Stimulated activated CD4-positive, alpha-beta T cell treated with anti-CD3 and anti-CD28 coated beads, Interleukin-1b, Interleukin-23, amount 100 ng/mL, for 24 hours (primary cell): ENCODE measurements at places on chromosomes 5 and 9.

- DNase-seq = no peak
Observed at GRCh38 chr9:117882171-117882570, 178.0 kb downstream of the TLR4 start.

GRCh38 chr9:113479174-113479621, 15.7 kb downstream of the RGS3 start:
- no peak for DNase-seq

GRCh38 chr9:121833061-121833460, 181.6 kb downstream of the DAB2IP start:
- no peak for DNase-seq

GRCh38 chr5:20266066-20266465, 278.1 kb upstream of the CDH18 start:
- DNase-seq = no peak

GRCh38 chr9:88635151-88635550, 100.2 kb downstream of the NXNL2 start:
- no peak for DNase-seq

DNA sequence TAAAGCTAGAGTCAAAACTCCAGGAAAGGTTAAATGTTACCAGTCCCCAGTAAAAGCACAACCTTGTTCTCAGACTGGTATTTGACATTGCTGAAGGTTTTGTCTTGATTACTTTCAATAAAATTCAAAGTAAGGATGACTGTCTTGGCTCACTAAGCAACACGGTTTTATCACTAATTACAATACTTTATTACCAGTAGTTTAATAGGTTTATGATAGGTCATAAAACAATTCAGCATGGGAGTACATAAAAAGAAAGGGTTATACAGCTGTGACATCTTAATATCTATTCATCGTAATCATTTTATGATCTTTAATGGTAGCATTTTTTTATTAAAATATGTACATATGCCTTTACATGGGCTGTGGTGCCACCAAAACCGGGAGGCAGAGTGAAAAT, 370.7 kb upstream of the IRX2 start:
- no peak for DNase-seq

DNA sequence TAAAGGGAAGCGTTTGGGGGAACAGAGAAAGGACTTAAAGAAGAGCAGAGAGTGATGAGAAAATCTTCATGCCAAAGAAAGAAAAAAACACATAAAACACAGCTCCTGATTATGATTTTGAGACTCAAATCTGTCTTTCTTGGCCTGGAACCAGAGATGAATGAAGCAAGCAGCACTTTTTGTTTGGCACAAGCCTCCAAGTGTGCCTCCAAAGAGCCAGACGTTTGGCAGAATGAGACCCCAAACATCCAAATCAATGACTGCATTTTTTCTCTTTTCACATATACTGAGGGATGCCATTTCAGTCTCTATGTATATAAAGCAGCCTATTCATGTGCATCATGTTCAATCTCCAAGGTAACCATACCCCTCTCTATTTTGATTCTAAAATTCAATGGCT, 424.2 kb downstream of the TUSC1 start:
- DNase-seq = no peak

GRCh38 chr9:27524236-27524635, at the start of gene IFNK:
TSS of gene IFNK (plus strand) at chr9:27524290. CDS start at chr9:27524337, 47 bp downstream.
- DNase-seq = no peak

DNA sequence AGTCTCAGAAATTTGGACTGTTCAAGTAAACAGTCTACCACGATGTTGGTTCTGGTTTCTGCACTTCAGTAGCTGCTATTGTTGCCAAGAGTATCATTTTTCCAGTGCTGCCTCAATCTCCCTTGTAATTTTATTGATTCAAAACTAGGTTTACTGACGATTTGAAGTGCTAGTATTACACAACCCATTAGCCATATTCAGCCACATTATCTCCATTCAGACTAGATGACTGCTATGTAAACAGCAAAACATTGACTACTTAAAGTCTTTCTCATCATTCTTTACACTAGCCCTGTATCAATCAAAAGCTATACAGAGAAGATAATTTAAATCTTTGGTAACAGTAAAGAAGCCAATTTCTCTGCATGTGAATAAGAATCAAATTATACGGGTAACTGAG, 102.0 kb upstream of the TSLP start:
- DNase-seq = no peak

DNA sequence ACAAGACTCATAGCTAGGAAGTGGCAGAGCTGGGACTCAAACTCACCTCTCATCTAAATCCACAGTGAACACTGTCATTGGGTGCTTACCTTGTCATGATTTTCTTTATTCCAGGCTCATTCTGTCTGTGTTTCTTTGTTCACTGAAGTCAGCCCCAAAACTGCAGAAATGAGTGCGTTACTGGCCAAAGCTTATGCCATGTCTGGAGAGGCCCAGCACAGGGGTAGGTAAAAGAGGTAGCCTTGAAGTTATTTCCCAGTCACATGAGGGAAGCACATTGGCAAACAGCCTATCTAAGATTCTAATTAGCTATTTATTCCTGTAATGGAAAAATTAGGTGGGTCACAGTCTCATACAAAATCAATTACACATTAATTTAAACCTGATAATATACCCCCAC, 29.8 kb downstream of the TTC23L start:
- DNase-seq = no peak

DNA sequence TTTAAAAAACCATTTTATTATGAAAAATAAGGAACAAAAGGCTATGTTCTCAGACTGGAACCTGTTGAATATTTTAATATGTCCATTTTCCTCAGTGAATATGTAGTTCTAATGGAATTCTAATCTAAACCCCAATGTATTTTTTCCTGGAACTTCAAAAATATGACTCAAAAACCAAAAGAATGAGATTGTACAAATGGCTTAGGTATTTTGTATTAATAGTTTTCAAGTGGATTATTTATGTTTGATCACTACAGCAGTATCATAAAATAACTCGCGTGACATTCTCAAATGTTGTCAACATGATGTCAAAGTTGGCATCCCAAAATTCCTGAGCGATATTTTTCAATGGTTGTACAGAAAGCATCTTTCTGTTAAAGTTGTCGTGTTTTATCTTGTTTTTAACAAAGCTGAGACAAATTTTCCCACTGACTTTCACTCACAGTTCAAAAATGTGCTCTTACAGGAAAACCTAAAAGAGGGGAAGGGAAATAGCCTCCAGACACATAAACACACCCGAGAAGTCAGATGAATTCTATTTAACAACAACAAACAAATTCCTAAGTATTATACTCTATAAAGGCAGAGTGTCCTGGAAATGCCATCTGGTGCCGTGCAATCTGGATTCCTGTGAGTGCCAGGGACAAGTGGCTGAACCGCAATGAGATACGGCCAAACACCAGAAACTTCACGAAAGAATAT, 68.1 kb upstream of the TAS2R1 start:
- no peak for DNase-seq

DNA sequence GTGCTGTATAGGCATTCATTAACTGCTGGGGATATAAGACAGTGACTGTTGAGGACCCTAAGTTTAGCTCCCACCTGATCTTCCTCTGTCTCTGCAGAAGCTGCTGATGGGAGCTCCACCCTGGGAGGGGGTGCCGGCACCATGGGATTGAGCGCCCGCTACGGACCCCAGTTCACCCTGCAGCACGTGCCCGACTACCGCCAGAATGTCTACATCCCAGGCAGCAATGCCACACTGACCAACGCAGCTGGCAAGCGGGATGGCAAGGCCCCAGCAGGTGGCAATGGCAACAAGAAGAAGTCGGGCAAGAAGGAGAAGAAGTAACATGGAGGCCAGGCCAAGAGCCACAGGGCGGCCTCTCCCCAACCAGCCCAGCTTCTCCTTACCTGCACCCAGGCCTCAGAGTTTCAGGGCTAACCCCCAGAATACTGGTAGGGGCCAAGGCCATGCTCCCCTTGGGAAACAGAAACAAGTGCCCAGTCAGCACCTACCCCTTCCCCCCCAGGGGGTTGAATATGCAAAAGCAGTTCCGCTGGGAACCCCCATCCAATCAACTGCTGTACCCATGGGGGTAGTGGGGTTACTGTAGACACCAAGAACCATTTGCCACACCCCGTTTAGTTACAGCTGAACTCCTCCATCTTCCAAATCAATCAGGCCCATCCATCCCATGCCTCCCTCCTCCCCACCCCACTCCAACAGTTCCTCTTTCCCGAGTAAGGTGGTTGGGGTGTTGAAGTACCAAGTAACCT, 22.1 kb downstream of the PCDHGC5 start:
- no peak for DNase-seq

- no peak for DNase-seq
Observed at GRCh38 chr5:850511-851006, at the start of gene ZDHHC11. TSS of gene ZDHHC11 (minus strand) at chr5:850986. CDS start at chr5:850602, 384 bp downstream.

GRCh38 chr5:59790776-59791475, 102.6 kb downstream of the PDE4D start:
- DNase-seq = no peak

DNA sequence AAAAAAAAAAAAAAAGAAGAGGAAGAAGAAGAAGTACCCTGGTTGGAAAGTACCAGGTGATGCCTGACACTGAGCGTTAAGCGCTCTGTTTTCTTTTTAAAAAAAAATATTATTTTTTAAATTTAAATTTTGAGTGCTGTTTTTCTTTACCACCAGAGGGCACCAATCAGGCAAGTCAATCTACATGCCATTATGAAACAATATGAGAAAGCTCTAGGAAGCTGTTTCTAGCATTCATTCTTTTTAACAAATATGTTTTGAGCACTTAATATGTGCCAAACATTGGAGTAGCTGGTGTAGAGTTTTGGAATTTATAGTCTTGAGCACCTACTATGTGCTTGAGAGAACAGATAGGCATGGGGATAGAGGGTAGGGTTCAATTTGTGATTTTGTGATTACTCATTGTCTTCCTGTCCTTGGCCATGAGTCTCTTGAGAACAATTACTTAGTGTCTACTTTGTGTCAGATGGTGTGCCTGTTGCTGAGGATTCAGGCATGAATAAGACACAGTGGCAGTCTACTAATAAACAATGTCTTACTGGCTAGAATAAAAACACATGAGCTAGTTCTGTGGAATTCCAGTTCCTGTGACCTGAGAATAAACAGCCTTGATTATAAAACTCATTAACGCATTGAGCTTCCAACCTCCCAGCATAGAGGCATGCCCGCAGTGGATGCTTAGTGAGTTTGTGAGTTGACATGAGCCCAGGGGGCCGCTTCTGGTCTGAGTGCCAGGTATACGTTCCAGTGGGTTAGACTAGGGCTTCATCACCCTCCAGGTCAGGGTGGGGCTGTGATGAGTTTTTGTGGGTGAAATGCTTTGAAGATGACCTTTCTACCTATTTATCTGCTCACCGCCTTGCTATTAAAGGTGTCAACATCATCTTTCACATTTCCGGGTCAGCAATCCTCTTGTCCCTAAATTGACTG, 3.0 kb upstream of the UBE2R2 start:
- no peak for DNase-seq

GRCh38 chr9:68802525-68803015, 97.5 kb downstream of the PIP5K1B start:
- DNase-seq = peak; percentile 1

- DNase-seq = no peak
Observed at GRCh38 chr9:117464941-117465616, 50.2 kb upstream of the ASTN2 start.

DNA sequence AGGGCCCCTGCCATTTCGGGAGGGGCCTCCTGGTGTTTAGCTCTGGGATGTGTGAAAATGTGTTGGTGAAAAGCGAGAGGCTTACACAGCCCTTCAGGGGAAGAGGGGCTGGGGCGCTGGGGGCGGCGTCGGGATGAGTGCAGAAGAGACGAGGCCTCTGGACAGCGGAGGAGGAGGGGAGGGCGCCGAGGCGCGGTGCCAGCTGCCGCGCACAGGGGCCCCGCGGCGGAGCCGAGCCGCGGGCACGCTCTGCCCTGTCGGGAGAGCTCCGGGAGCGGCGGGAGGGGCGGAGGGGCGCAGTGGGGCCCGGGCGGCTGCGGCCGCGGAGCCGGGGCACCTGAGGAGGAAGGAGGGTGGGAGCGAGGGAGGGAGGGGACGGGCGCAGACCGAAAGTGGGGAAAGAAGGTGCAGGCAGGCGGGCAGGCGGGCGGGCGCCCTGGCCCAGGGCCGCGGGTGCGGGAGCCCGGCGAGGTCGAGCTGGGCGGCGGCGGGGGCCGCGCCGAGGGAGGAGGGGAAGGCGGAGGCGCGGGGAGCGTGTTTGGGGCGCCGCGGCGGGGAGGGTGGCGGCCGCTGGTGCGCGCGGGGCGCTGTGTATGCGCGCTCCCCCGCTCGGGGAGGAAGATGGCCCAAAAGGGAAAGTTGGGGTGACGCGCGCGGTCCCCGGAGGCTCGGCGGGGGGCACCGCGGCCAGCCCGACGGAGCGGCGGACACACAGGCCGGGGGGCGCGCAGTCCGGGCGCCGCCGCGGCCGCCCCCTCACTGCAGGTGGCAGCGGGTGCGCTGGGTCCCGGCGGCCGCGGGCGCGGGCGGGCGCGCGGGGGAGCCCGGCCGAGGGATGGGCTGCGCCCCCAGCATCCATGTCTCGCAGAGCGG, at the start of gene PDE8B:
TSS of gene PDE8B (plus strand) at position 590 of the 873 bp plus-strand sequence. CDS start at position 836, 246 bp downstream.
- no peak for DNase-seq

DNA sequence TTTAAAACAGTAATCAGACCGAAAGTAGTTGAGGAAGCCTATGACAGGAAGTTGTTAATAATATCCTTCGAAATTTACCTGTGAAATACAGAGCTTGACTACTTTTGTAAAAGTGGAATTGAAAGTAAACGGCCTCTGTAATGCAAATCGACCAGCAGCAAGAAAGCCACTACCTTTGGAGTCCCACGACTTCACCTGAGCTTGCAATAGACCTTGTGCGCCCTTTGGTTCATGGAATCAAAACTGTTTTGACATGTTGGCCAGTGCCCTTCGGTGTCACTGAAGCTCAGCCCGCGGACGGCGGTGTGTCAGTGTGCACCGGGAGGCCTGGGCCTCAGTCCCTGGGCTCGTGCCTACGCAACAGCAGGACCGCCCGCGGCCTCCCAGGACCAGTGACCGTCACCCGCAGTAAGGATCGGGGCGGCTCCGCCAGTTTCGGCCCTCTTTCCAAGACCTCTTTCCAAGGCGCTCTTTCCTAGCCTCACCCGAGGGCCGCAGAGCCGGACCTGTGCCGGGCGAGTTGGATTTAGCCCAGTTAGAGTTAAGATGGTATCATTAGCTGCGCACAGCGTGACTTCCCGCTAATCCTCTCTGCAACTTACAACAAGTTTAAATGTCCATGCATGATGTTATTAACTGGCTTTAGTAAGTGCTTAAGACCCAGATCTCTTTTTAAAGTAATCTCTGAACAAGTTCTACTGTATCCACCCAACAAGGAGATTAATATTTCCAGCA, 223.3 kb downstream of the MEF2C start:
- DNase-seq = no peak

GRCh38 chr9:82021198-82021597, 32.6 kb downstream of the SPATA31D1 start:
- no peak for DNase-seq

DNA sequence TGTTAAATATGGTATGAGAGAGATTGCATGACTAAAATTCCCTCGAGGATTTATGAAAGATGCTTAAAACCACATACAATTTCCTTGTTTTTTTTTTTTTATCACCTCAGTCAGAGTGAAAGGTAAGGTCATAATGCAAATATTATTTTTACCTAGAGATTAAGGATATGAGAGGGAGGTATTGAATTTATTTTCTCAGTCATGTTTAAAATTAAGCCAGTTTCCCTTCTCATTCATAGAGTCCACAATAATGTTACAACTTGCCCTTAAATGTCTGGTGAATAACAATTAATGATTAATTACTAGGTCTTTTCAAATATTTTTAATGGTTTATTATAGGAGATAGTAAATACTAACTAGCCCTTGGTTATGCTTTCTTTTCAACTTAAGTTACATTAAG, 144.9 kb upstream of the HAPLN1 start:
- no peak for DNase-seq

GRCh38 chr5:168076561-168076991, 214.9 kb upstream of the WWC1 start:
- no peak for DNase-seq

GRCh38 chr9:87323928-87324327, 173.7 kb upstream of the DAPK1 start:
- no peak for DNase-seq
